GF-D8 (cell line): ENCODE measurements at places on chromosomes 3 and 15.

- no peak for DNase-seq
Measured at GRCh38 chr3:146117406-146118285, 43.3 kb downstream of the PLOD2 start.

GRCh38 chr3:65999606-66000005, 39.1 kb downstream of the MAGI1 start:
- no peak for DNase-seq

DNA sequence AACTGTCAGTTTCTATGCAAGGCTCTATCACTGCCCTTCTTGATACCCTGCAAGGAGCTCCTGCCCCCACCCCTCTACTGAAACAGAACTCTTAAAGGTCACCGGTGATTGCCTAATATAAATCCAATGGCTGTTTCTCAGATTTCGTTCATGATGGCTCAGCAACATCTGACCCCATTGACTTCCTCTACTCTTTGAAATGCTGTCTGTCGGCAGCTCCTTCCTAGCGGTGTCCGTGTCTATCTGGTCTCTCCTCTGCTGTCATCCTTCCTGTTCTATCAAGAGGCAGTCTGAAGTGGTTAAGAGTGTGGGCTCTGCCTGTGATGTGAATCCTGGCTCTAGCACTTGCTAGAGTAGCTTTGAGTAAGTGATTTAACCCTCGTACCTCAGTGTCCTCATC, 5.5 kb downstream of the TMEM266 start:
- no peak for DNase-seq

- DNase-seq, result no peak
Measured at GRCh38 chr3:136992115-136992514, 34.3 kb downstream of the IL20RB start.

DNA sequence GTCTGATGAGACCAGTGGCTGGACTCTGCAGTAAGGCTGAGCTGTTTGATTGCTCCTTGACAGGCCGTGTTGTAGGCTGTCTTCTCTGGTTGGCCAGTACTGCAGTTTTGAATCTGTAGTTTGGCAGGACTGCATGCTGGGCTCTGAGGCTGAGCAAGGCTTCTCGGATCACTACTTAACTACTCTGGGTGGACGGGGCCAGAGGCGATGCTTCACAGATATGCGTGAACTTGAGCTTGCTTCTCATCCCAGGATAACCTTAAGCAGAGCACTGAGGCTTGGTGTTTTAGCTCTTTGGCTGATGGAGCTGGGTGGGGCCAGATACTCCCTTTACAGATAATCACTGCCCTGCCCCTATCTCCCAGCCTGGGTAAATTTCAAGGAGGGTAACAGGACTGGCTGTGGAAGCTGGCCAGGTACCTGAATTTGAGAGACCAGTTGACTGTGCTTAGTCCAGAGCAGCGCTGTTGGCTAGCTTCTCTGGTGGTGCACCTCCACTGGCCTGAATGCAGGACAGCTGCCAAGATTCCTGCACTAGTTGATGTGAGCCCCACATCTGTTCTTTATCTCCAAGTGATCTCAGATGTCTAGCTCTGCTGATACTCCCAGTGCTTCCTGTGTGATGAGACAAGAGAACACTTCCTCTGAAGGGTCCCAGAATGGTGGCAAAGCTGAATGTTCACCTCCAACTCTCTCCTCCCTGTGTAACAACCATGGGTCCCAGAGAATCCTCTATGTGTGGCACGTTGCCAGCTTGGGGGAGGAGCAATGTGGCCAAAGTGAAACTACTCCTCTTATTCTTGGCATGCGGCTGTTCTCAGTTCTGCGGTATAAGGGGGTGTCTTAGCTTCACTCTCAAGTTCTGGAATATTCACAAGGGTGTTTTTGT, 37.9 kb downstream of the RPL39L start:
- peak; percentile 24 for DNase-seq

GRCh38 chr3:142105991-142106390, 43.4 kb downstream of the TFDP2 start:
- DNase-seq, result no peak

DNA sequence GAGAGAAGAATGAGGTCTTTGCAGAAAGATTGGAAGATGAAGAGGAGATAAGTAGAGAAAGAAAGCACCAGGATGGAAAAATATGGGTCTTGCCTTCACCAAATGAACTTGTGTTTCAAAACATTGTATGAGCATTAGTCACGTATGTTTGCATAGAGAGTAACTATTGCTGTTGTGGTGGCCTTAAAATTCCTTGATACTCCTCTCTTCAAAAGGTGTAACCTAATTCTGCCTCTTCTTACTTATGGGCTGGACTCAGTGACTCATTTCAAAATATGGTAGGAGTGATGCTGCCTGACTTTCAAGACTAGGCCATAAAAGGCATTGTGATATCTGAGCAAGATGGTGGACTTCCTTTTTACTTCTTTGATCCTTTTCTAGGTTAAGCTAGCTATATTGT, 228.7 kb upstream of the ZNF385D start:
- DNase-seq, result no peak

DNA sequence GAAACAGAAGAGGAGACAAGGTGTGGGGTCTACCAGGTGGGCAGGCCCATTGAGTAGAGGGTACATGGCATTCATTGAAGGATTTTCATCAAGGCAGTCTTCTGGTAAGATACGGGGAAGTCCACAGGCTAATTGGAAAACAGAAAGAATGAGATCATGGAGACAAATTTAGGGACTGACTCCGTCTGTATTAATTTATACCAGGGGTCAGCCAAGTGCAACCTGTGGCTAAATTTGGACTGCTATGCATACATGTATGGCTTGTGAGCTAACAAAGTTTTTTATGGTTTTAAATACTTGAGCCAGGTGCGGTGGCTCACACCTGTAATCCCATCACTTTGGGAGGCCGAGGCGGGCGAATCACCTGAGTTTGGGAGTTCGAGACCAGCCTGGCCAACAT, 21.1 kb upstream of the SNRPN start:
- no peak for DNase-seq

DNA sequence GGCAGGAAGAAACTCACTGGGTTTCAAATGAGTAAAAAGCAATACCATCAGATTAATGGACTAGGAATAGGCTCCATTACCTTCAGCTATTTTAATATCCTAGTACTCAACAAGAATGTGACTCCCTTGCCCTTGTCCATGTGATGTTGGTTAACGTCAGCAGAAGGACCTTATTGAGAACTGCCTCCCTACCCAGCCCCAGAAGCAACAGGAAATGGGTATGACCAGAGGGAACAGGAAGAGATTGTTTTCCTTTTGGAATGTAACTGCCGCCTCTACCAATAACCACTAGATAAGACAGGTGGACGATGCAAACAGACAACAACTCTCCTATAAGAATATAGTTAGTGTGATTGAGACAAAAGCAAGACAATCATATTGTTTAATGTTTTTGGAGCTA, 10.4 kb upstream of the MME start:
- DNase-seq, result no peak

GRCh38 chr3:161393803-161394202, 22.5 kb upstream of the SPTSSB start:
- DNase-seq, result no peak

- no peak for DNase-seq
Measured at GRCh38 chr3:39724233-39724846, 85.1 kb upstream of the MYRIP start.

- no peak for DNase-seq
Measured at GRCh38 chr15:35697549-35698299, 151.8 kb upstream of the DPH6 start.

DNA sequence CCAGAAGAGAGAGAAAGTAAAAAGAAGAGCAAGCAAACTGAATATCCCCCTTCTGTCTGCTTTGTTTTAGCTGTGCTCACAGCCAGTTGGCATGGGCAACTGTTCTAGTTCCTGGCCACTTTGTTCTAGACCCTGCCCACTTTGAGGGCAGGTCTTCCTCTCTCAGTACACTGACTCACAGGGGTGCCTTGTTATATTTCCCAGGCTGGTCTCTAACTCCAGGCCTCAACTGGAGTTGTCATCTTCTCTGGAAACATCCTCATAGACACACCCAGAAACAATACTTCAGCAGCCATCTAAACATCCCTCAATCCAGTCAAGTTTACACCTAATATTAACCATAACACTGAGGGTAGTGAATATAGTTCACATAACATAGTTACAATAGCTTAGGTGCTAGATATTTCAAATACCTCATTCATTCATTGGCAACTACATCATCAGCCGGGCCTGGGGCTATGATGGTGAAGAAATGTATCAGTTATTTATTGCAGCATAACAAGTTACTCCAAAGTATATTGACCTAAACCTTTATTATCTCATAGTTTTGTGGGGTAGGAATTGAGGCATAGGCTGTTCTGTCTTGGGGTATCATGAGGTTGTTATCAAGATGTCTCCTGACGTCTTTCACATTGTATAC, 106.0 kb downstream of the UBE2E2 start:
- no peak for DNase-seq

DNA sequence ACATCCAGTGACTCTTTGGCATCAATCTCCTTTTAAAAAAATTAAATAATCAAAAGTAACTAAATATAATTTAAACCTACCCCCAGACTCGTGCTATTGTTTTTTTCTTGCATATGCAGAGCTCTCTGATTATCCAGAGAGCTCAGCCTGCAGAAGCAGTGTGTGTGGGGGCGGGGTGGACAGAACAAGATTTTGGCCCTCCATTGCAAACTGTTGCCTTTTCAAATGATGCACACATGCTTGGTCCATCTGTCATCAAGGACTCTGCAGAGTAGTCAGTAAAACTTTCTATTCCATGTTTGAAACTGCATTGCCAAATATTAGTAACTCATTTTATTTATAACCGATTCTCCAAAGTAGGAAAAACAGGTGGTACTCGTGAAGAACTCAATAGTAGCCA, 28.6 kb upstream of the STXBP5L start:
- no peak for DNase-seq

GRCh38 chr3:52532517-52532837, 1.2 kb downstream of the NT5DC2 start:
- DNase-seq, result no peak

- no peak for DNase-seq
Measured at GRCh38 chr3:180615954-180616353, 14.0 kb downstream of the TTC14 start.

- no peak for DNase-seq
Measured at GRCh38 chr15:75823860-75824613, 19.2 kb upstream of the UBE2Q2 start.

- no peak for DNase-seq
Measured at GRCh38 chr3:107063351-107063750, 313.9 kb upstream of the CCDC54 start.

DNA sequence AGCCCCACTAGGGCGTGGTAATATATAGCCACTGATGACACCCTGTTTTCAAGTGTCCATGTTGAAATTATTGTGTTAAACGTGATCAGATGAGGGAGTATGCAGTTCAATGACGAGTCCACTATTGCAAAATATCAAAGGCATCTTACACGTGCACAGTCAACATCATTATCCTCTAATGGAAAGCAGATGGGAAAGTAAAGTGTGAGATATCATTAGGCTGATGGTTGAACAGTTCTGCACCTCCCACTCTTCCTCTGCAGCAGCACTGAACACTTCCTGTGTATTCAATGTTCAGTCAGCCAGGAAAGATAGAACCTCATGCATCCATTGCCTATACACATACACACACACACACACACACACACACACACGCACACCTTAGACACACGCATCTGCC, 431.8 kb upstream of the CCDC54 start:
- DNase-seq, result no peak

GRCh38 chr3:16464511-16465148, 48.9 kb downstream of the RFTN1 start:
- DNase-seq, result no peak
